ENCODE measurements at places on chromosomes 4 and X.

DNA sequence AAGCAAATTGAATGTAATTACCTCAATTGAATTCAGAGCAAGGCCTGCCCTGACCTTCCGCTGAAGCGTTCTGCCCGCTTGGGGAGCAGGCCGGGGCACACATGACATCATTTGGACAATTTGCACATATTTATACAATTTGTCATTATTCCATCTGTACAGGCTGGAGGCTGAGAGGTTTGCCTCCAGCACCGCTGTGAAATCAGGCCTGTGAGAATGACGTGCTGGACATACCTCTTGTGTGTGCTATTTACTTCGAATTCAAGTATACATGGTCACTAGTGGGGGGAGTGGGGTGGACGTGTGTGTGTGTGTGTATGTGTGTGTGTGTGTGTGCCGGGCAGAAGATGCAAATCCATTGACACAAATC lies 285.6 kb downstream of the SHOX start:
- DNase-seq: no peak

- DNase-seq: no peak
Measured at GRCh38 chrX:17488036-17488435, 113.0 kb downstream of the NHS start.

- DNase-seq: no peak
Measured at GRCh38 chr4:82231806-82232205, 142.0 kb downstream of the HNRNPD start.

GRCh38 chr4:53307819-53308780 lies 57.8 kb downstream of the SCFD2 start:
- no peak for DNase-seq

DNA sequence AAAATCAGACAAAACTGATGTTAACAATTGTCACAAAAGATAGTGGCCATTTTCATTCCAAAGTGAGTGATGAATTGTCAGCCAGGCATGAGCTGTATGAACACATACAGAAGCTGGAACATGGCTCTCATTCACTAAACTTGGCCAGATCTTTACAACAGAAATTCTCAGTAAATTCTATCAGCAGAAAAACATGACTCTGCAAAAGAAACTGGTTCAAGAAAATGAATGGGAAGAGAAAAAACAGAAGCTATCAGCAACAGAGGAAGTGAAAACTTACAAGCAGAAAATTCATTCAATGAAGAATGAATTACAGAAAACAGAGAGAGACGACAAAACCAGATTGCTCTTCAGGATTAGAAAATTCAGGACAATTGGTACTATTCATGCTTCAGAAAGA lies 249.6 kb downstream of the COL25A1 start:
- no peak for DNase-seq

- DNase-seq: no peak
Measured at GRCh38 chr4:80732010-80732409, 298.5 kb upstream of the BMP3 start.

DNA sequence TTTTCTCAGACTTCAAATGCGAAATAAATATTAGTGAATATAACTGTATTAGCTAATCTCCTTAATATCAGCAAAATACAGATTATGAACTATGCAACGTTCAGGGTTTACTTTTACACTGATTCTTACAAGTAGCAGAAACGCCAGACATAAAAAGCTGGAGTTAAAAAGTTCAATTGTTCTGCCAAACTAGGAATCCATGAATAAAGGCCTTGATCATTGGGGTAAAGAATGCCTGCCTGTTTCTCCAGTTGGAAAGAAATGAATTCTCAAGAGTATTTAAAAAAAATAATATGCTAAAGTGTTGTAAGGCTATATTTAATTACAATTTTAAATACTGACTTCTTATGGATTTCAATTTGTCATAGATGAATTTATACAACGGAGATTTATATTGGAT lies 612.2 kb downstream of the DMD start:
- no peak for DNase-seq

DNA sequence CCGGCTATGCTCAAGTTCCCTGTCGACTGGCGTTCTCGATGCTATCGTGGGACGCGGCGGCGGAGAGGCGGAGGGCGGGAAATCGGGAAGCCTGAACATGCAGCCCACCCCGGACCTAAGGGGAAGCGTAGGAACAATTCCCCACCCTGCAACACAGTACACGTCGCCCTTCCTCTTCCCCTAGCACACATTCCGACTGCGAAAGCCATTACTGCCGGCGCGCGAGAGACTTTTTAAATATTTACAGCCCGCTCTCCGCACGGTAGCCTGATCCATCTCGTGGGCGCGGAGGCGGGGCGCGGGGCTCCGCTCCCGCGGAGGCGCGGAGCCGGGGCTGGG lies 48.1 kb upstream of the BCOR start:
- no peak for DNase-seq

- no peak for DNase-seq
Measured at GRCh38 chr4:148266921-148267320, 175.3 kb downstream of the NR3C2 start.

- no peak for DNase-seq
Measured at GRCh38 chr4:57448901-57449300, 338.7 kb upstream of the IGFBP7 start.

DNA sequence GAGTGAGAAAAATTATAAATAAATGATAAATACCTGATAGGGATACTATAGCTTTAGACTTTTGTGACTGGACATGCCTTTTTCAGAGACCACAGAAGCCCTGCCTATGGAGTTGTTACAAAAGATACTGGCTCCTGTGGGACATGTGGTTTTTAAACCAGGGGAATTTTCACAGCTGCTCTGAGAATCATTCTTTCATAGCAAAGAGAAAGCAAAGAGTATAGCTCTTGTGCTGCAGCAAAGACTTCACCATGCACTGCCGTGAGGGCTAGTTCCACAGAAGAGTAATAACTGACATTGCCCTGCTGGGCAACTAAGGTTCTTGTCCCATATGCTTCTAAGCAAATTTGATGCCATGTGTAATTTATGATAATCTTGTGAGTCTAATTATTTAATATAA lies 98.2 kb downstream of the MAPK10 start:
- no peak for DNase-seq

DNA sequence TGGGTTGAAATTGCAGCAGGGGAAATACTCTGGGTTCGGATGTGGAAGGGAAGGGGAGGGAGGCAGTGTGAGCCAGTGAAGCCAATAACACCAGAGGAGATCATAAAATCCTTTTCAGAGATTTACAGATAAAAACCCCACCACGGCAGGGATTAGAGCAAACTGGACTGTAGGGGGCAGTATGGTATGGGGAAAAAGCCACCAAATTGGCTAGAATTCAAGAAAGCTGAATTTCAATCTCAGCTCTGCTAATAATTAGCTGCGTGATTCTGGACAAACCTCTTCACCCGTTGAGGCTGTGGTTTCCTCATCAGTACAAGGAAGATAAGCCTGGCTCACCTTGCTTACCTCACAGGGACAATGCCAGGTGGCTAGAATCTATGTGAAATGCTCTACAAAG lies 108.1 kb downstream of the ATG4A start:
- DNase-seq: peak; percentile 1

DNA sequence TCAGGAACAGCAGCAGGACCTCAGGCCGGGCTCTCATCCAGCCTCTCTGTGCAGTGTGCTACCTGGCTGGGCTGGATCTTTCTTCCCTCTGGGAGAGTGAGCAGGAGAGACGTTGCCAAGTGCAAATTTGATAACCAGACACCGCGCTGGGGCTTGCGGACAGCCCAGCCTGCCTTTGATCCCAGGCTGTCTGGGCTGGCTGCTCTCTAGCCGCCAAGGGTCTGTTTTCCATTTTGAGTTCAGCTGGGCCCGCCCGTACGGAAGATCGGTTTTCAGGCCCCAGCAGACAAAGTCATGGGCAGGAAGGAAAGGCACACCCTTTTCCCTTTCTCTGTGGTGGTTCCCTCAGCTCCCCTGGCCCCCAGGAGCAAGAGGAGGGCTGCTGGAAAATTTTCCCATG lies 90.2 kb downstream of the CPZ start:
- no peak for DNase-seq

GRCh38 chr4:114383721-114384120 lies 214.9 kb upstream of the UGT8 start:
- DNase-seq: no peak

- no peak for DNase-seq
Measured at GRCh38 chr4:167802463-167803212, 289.7 kb upstream of the ANXA10 start.

- DNase-seq: no peak
Measured at GRCh38 chr4:156870131-156870530, 101.5 kb downstream of the PDGFC start.

GRCh38 chrX:149682031-149682430 lies 29.8 kb upstream of the MAGEA11 start:
- no peak for DNase-seq

- DNase-seq: no peak
Measured at GRCh38 chr4:74202062-74202586, 44.2 kb downstream of the MTHFD2L start.

DNA sequence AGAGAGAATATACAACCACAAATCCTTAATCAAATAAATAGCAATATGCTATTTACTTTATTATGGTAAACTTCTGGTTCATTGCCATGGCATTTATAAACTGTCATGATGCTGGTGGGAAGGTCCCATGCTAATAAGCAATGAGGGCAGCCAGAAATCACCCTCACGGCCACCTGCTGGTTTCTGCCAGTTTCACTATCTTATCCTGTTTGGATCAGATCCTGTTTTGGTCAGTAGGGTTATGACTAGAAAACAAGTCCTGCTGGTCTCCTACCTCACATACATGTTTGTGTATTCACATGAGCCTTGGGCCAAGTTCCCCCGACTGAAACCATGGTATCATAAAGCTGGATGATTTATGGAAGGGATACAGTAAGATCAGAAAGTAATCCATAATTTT lies 28.1 kb downstream of the XAGE5 start:
- DNase-seq: no peak
